Stimulated activated CD4-positive, alpha-beta T cell treated with anti-CD3 and anti-CD28 coated beads, TNF-alpha, amount 100 ng/mL, for 48 hours (primary cell): ENCODE measurements at places on chromosomes 3 and 15.

- no peak for DNase-seq
Observed at GRCh38 chr15:62962101-62962995, 80.2 kb upstream of the TPM1 start.

- no peak for DNase-seq
Observed at GRCh38 chr15:77530576-77530975, 102.1 kb downstream of the LINGO1 start.

DNA sequence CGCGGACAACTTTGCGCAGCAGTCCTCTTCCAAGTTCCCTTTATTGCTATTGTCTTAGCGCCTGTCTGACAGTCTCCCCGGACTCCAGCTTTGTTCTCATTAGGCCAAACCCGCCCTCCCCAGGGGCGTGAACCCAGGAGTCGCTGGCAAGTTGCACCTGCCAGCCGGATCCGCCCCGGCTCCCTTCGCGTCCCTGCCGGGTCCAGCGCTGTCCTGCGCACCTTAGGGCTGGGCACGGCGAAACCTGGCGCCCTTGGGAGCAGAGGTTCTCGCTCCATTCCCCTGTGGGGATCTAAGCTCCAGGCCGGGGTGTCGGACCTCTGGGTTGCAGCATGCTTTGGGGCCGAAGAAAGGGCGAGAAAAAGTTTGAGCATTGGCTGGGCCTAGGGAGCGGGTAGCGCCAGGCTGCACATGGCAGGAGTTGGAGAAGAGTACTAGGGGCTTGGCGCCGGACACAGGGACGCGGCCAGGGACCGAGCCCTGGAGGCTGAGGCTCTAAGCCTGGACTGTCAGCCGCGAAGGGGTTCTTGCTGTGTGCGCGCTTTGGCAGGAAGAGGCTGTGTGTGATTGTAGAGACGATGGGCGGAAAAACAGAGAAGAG, 335.1 kb upstream of the THRB start:
- no peak for DNase-seq

DNA sequence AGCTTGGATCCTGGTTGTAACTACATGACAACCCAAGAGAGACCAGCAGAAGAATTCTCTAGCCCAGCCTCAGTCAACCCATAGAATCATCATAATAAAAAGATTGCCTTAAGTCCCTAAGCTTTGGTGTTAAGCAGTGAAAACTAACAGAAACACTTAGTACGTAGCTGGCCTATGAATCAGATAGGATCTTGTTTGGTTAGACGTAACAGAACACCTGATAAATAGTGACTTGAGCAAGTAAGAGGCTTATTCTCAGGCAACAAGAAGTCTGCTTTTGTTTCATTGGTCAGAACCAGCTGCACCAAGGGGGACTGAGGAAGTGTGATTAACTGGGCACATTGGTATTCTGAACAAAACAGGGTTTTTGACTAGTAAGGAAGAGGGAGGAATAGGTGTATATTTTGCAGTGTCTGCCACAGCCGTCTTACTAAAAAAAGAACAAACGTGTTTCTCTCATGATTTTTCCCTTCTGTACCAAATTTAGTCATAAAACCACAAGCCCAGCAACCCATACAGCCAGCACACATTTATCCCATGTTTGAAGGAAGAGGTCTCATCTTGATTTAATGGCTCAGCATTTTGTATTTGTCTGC, 53.3 kb upstream of the GLCE start:
- no peak for DNase-seq

DNA sequence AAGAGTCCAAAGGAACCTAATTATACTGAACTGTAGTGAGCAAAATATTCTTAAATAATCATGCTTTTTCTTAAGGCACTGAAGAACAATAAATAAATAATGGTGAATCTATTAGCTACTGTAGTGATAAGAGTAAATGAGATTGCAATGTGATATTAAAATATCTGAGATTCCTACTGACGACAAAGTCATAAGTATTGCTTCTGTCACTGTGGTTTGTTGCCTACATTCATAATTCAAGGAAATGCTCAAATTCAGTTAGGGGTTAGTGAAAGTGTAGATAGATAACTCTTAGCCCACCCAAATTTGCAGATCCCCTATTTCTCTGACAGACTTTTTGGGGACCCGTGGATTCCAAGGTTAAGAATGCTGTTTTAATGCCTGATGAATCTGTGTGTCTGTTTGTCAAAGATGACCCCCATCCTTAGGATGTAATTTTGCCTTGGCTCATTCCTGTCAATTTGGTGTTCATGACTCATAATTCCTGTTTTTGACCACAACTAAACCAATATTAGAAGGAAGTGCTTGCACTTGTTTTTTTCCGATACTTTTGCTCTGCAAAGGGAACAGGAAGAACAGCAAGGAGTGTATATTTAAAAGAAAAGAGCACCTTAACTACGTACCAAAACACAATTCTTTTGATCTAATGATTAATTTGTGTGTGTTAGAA, 86.7 kb downstream of the MAGI1 start:
- no peak for DNase-seq

- DNase-seq: no peak
Observed at GRCh38 chr3:124385996-124386395, 344.3 kb upstream of the UMPS start.

DNA sequence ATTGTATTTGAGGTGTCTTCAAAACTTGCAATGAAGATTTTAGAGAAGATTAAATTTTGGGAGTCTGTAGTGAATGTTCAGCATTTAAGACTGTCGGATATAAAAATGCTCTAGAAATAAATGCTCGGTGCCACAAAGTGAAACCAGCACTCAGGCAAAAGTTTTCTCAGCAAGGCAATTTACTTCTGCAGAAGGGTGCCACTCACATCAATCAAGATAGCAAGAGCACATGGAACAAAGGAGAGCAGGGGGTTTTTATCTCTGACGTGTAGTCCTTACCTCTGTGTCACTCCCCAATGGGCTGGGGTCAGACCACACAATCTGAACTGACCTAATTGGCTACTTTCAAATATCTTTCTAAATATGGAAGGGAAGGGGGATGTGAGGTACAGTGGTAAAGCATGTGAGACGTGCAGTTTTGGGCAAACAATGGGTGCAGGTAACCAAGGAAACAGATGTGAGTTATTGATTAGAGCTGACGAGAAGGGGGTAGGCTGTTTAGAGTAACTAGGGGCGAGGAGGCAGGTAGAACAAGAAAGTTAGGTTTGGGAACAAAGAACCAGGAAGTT, 23.4 kb upstream of the FXR1 start:
- no peak for DNase-seq

GRCh38 chr3:193347521-193348501, 30.7 kb downstream of the ATP13A5 start:
- no peak for DNase-seq

GRCh38 chr3:112817271-112817670, 29.4 kb downstream of the CD200R1L start:
- no peak for DNase-seq

- DNase-seq: no peak
Observed at GRCh38 chr3:158976966-158977365, 175.1 kb downstream of the MFSD1 start.

GRCh38 chr15:63041402-63041973, 1.1 kb upstream of the TPM1 start:
- DNase-seq: no peak

DNA sequence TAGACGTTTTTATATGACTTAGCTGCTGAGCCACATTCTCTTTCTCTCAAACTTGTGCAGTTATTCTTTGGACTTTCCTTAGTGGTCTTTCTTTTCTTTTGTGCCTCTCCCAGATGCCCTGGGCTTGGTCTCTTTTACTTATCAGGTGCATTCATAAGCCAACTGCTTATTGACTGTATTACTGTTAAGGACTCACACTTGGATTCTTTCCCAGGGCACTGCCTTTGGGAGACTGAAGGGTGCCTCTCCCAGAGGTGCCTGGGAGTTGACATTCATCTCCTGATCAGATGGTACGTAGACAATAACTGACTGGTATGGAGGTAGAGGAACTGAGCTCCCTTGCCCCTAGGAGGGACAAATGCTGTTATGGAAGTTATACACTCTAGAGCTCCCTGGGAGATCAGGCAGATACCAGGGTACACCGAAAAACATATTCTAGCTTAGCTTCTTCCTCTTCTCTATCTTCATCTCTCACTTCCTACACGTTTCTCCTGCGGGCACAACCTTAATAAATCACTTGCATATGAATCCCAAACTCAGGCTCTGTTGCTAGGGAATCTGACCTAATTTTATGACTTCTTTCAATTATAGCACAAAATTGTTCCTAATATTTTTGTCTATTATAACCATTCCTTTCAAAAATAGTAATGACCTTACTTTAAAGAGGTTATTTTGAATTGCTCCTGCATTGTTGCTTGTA, 24.7 kb downstream of the PARP15 start:
- DNase-seq: no peak
